Stimulated activated CD4-positive, alpha-beta T cell treated with anti-CD3 and anti-CD28 coated beads, Interleukin-1b, Interleukin-23, amount 100 ng/mL, for 1 hour (primary cell): ENCODE measurements at places on chromosomes 12 and 14.

- no peak for DNase-seq
Observed at GRCh38 chr12:116266168-116266601, 11.3 kb downstream of the MED13L start.

DNA sequence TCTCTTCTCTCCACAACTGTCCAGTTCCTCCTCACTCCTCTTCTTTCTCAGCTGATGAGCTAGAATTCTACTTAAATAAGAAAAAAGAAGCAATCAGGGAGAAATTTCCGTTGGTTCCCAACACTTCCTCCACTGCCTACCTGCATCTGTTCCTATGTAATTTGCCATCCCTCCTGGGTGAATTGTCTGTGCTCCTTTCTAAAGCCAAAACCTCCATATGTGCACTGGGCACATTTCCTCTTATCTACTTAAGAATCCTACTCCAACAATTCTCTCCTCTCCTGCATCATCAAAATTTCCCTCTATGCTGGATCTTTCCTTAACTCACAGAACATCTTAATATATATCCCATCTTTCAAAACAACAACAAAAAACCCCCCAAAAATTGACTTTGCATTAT lies 35.2 kb downstream of the GPR65 start:
- no peak for DNase-seq

- no peak for DNase-seq
Observed at GRCh38 chr12:22374508-22374907, 40.0 kb upstream of the ST8SIA1 start.

DNA sequence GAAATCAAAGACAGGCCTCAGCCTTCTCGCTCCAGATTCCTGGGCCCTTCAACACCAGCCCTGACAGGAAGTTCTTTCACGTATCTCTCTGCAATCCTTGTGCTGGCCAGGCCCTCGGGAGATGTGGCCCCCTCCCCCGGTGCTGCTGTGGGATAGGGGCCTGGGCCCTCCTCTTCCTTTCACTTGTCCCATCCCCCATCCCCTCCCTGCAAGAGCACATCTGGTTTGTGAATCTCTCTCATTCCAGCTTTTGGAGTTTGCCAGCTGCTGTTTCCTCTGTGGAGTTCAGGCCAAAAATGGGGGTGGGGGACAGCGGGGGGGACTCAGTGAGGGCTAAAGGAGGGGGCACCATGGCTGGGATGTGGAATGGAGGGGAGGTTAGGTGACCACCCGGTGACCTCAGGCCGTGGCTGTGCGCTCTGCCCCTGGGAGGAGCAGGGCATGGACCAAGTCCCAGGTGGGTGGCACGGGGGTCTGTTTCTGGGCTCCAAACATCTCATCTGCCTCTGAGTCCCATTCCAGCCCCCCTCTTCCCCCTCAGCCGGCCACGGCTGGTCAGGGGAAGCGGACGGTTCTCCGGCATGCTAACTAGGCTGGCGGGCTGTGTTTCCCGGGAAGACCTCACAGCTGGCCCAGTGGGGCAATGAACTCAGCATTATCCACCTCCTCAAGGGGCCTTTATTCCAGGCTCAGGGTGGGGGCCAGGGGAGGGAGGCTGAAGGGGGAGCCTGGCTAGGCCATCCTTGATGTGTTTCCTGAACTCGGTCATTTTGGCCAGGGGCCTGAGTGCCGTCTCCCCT lies 7.4 kb downstream of the LRP1 start:
- no peak for DNase-seq

DNA sequence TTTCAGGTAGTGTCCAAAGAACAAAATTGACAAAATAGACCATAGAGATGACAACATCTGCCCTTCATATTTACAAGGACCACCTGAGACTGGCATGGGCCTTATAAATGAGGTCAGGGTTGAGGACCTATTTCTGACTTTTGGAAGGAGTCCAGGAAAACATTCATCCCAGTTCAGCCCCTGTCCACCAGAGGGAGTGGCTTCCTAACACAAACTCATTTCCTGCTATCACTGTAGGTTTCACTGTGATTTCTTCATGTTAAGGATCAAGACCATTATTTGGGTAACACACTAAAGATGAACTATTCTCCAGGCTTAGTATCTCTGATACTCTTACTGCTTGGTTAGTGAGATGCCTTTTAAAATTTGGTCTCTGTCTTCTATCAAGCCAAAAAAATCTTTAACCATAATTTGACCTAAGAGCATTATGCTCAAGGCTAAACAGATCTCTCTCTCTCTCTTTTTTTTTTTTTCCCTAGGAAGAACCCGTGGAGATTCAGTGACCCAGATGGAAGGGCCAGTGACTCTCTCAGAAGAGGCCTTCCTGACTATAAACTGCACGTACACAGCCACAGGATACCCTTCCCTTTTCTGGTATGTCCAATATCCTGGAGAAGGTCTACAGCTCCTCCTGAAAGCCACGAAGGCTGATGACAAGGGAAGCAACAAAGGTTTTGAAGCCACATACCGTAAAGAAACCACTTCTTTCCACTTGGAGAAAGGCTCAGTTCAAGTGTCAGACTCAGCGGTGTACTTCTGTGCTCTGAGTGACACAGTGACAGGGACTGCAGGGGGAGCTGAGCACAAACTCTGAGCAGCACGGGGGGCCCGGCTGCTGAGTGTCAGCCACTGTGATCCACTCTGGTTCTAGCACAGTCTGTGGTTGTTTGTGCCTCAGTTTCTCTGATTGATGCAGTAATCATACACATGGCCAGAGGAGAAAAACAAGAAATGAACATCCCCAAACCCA lies 267.6 kb upstream of the OR4E1 start:
- no peak for DNase-seq

DNA sequence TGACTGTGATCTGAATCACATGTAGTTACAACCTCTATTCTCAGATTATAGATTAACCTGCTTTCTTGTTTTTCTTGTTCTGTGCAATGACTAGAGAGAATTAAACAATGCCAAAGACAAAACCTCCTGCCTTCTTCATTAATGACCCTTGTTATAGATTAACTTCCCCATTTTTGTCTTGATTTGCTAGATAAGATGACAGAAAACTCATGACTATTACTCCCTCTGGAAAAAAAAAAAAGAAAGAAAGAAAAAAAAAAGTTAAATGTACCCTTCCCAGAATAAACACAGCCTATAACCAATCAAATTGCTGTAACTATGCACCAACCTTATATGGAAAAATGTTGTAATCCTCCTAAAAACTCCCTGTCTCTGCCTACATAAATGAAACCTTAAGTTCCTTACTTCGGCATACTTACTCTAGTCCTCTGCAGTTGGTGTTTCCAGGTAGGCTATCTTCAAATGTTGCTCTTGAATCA lies 41.1 kb upstream of the PCED1B start:
- DNase-seq = no peak

DNA sequence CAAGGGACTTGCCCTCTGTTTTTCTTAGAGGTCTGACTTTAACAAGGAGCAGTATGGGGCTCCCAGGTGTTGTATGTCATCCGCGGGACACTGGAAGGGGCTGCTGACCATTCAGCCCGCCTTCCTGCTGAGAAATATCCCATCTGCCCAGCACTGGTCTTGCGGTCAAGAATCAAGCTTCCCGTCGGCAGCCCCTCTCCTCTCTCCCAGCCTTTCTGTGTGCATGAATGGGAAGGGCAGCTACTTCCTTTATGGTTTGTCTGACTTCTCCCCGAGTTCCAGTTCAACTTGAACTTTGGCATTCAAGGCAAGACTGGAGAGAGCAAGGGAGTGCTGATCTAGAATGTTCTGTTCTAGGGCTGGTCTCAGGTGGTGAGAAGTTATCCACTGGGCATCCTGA lies 51.5 kb downstream of the PSMA6 start:
- DNase-seq = no peak

GRCh38 chr12:132886529-132887477 lies 602 bp downstream of the CHFR start:
- DNase-seq = no peak

GRCh38 chr14:69685716-69686115 lies 74.3 kb downstream of the SUSD6 start:
- DNase-seq = no peak

DNA sequence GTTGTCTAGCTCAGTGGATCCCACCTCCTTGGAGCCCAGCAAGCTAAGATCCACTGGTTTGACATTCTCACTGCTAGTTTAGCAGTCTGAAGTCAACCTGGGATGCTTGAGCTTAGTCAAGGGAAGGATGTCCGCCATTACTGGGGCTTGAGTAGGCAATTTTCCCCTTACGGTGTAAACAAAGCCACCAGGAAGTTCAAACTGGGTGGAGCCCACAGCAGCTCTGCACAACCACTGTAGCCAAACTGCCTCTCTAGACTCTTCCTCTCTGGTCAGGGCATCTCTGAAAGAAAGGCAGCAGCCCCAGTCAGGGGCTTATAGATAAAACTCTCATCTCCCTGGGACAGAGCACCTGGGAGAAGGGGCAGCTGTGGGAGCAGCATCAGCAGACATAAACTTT lies 16.7 kb upstream of the TAS2R43 start:
- DNase-seq = no peak

GRCh38 chr14:22513066-22513812 lies 75.8 kb downstream of the DAD1 start:
- DNase-seq = no peak

- no peak for DNase-seq
Observed at GRCh38 chr12:79688376-79689060, 2.2 kb downstream of the PAWR start.

DNA sequence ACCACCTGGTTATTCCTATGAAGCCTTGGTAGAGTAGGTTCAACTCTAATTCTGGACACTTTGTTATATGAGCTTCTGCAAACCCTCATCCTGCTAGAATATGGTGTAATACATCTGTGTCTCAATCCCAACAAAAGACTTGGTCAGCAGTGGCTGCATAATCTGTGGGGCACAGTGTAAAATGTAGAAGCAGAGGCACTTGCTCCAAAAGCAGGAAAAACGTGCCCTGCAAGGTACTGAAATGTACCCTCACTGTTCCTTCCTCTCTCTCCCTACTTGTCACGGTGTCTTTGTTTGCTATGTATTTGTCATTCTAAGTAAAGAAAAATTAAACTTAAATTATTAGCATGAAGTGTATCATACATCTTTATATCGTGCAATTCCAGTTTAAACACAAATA lies 267.9 kb downstream of the BCL11B start:
- no peak for DNase-seq

DNA sequence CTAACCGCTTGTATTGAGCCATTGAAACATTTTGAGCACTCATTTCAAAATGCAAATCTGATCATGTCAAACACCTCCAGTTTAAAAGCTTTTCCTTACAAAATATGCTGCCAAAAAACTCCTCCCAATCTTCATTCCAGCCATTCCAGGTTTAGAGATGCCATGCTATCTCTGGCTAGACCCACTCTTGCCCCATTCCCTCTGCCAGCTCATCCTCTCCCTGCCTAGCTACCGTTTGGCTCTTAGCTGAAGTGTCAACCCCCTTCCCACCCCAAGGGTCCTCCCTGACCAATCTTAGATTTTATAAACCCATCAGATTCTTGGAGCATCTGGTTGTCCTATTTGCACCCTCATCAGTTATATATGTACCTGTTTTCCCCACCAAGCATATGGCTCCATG lies 75.0 kb downstream of the SCAF11 start:
- DNase-seq = no peak

GRCh38 chr12:78530100-78530765 lies 334.3 kb upstream of the SYT1 start:
- no peak for DNase-seq

DNA sequence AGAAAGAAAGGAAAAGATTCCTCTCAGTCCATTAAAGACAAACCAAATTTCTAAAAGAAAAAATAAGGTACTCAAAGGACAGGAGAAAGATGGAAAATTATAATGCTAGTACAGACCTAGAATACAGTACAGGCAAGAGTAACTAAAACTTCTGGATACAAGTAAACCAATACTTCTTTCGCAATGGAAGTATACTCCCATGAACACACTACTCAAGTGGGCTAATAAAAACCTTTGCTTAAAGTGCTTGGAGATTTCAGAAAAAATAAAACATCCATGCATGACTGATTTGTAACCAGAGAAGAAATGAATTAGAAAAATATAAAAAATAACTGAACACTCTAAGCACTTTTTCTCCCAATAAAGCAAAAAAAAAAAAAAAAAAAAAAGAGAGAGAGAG lies 3.5 kb downstream of the ZBTB25 start:
- DNase-seq = no peak

DNA sequence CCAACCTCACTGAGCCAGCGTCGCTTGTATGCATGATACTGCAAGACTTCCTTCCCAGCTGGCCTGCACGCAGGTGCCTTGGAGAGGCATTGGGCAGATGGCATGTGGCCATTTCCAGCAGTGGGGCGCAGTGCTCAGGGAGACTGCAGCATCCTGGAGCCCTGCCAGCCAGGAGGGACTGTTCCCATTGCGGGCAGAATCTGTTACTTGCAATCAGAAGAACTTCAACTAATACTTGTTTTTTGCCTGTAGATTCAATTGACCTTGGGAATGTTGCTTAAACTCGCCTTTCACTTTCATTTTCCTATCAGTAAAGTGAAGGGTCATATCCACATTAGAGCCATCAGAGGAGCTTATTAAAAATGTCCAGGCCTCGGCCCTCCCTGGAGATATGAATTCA lies 29.8 kb downstream of the ANKRD9 start:
- no peak for DNase-seq

- no peak for DNase-seq
Observed at GRCh38 chr14:99420711-99421110, 59.9 kb downstream of the SETD3 start.

DNA sequence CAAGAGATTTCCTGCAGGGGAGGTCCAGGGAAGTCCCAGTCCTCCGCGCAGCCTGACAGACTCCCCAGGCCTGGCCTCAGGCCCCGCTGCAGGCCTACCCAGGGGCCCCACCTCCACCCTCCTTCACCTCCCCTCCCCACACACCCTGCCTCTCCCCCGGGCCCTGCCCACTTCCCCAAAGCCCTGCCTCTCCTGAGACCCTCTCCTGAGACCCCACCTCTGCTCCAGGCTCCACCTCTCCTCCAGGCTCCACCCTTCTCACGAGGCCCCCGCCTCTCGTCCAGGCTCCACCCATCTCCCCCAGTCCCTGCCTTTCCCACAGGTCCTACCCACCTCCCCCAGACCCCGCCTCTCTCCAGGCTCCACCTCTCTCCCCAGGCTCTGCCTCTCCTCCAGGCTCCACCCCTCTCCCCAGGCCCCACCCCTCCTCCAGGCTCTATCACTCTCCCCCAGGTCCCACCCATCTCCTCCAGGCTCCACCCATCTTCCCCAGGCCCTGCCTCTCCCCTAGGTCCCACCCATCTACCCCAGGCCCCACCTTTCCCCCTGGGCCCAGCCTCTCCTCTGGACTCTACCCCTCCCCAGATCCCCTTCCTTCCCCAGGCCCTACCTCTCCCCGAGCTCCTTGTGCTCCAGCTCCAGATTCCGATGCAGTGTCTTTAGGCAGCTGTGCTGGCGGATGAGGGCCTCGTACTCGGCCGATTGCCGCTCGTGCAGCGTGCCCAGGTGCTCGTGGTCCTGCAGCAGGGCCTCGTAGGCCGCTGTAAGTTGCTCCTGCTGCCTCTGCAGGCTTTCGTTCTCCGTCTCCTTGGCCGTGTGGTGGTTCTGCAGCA lies 58.8 kb upstream of the GPR68 start:
- no peak for DNase-seq

DNA sequence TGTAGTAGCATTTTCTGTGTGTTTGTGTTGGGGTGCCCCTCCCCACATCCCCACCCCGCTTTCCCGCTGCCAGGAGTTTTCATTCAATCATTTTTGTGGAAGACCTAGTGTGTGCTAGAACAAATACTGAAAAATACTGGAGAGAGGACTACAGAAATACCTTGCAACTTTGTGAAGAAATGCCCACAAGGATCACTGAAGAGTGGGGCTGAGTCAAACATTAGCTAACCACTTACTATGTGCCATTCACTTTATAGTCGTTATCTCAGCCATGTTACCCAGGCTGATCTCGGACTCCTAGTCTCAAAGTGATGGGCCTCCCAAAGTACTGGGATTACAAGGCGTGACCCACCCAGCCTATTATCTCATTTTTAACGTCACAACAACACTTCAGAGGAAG lies 559 bp upstream of the LMBR1L start:
- no peak for DNase-seq

- DNase-seq = no peak
Observed at GRCh38 chr14:89386212-89386886, 30.7 kb downstream of the FOXN3 start.
